ENCODE measurements at places on chromosomes 7 and 10.

- no peak for DNase-seq
These were observed 390.7 kb downstream of the INHBA start for GRCh38 chr7:41312235-41312634.

- DNase-seq, result no peak
These were observed 24.7 kb upstream of the GPAM start for GRCh38 chr10:112208292-112208691.

DNA sequence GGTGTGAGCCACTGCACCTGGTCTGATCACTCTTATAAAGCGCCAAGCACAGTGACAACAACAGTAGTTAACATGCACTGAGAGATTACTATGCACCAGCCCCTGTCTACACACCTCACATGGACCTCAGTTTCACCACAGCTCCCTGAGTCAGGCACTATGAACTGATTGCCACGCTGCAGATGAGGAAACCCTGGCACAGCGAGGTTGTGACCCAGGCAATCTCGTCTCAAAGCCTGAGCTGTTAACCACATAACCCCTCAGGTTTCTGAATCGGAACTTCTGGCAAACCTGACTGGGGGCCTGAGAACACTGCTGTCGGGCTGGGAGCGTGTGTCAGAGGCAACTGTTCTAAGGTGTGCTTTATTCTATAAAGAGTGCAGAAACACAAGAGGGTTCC is 150.8 kb downstream of the RNF216 start:
- no peak for DNase-seq

DNA sequence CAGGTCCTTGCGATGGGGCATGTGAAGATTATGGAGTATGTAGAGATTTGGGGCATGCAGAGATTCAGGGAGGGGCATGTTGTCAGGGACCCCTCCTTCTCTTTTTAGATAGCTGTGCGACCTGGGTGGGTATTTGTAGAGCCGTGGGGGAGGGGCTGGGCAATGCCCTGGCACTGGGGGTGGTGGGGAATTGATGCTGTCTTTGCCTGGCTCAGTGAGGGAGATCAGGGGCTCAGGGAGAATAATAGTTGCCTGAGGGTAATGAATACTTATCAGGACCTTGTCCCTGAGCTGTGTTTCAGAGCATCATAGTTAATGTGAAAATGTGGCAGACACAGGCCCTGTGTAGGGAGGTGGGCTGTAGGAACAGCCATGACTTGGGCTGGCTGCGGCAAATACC is 3.5 kb downstream of the RAMP3 start:
- no peak for DNase-seq

- DNase-seq, result no peak
These were observed 148.8 kb upstream of the TNRC18 start for GRCh38 chr7:5572439-5572838.

- DNase-seq, result no peak
These were observed 43.4 kb downstream of the PRPS1L1 start for GRCh38 chr7:17984288-17984687.

GRCh38 chr7:51647931-51648351 is 331.3 kb upstream of the COBL start:
- DNase-seq, result no peak

GRCh38 chr10:68781613-68782574 is 45.4 kb upstream of the STOX1 start:
- DNase-seq, result no peak

GRCh38 chr10:23368816-23369640 is 24.4 kb upstream of the C10orf67 start:
- no peak for DNase-seq

GRCh38 chr7:84524714-84525694 is 330.4 kb upstream of the SEMA3A start:
- no peak for DNase-seq

DNA sequence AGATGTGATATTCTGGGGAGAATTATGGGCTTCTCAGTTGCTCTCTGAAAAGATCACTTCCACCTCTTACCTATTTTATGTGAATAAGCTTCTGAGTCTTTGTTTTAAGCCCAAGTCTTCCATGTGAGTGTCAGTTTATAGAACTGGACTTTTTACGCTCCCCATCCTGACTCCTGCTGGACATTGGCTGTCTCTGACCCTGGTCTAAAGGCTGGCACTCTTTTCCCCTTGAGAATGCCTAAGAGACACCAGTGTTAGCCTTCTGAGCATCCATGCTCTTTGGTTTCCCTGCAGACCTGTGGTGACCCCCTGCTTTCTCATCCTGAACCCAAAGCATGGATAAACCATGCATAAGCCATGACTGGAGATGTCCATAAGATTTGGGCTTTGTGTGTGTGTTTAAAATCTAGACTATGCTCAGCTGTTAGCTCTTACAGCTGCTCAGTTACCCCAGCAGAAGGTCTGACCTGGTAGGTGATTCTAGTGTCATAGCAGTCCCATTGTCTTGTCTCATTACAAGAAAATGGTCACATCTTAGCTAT is 148.6 kb upstream of the IMMP2L start:
- DNase-seq, result no peak

GRCh38 chr7:136336932-136337331 is 359.8 kb upstream of the MTPN start:
- no peak for DNase-seq

GRCh38 chr10:1272079-1272776 is 216.0 kb downstream of the WDR37 start:
- no peak for DNase-seq

GRCh38 chr7:138665669-138666140 is 35.5 kb downstream of the SVOPL start:
- no peak for DNase-seq

DNA sequence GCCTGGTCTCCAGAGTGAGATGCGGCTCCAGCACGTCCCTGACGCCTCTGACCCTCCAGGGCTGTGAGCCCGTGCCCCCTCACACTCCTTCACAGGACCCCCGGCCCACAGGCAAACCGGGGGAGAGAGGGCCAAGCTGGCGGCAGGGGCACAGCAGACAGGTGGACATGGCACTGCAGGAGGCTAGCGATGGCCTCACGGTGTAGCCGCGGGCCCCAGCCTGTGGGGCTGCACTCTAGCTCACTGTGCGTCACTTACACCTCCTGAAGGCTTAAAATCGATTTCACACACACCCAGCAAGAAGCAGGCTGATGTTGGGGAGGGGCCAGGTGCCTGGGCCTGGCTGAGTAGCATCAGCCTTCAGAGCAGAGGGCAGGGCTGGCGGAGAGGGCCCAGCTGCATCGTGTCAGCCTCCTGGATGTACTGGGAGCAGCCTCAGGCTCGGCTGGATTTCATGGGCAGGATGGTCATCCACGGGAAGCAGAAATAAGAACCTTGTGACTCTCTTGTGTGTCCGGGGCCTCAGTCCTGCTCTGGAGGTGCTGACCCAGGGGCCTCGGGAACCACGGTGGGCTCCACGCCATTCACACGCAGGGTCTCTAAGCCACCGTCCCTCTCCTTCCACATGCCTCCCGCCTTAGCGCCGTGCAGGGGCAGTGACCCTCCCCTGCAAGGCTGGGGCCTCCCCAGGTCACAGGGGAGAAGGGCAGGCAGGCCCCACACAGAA is 19.4 kb upstream of the KNDC1 start:
- DNase-seq, result no peak

DNA sequence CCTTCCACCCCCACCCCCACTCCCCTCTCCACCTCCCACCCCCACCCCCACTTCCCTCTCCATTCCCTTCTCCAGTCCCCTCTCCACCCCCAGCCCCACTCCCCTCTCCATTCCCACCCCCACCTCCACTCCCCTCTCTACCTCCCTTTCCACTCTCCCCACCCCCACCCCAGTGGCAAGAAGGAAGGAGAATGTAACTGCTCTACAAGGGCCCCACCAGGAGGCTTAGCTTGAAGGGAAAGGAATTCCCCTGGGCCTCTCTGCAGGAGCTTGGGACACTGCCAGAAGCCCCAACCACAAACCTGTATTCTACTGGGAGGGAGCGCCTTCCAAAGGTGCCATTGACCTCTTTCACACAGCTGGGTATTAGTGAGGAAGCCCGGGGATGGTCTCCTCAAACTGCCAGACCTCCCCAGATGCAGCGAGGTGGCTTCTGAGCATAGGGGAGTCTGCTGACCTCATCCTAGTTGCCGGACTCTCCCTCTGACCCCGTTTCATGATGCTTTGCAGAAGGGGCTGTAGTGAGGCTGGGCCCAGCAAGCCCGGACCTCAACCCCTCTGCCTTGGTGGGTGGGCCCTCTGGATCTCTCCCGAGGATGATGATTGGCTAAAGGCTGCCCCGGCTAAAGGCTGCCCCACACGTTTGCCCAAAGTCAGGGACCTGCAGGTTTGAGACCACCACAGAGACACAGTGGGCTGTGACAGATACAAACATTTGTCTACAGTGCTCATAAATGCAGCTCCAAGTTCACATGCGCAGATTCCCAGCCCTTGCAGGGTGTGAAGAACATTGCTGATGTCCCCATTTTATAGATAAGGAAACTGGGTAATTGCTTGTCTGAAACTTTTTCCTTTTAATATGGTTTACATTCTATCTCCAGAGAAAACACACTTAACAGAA is 2.9 kb downstream of the DEPP1 start:
- no peak for DNase-seq

DNA sequence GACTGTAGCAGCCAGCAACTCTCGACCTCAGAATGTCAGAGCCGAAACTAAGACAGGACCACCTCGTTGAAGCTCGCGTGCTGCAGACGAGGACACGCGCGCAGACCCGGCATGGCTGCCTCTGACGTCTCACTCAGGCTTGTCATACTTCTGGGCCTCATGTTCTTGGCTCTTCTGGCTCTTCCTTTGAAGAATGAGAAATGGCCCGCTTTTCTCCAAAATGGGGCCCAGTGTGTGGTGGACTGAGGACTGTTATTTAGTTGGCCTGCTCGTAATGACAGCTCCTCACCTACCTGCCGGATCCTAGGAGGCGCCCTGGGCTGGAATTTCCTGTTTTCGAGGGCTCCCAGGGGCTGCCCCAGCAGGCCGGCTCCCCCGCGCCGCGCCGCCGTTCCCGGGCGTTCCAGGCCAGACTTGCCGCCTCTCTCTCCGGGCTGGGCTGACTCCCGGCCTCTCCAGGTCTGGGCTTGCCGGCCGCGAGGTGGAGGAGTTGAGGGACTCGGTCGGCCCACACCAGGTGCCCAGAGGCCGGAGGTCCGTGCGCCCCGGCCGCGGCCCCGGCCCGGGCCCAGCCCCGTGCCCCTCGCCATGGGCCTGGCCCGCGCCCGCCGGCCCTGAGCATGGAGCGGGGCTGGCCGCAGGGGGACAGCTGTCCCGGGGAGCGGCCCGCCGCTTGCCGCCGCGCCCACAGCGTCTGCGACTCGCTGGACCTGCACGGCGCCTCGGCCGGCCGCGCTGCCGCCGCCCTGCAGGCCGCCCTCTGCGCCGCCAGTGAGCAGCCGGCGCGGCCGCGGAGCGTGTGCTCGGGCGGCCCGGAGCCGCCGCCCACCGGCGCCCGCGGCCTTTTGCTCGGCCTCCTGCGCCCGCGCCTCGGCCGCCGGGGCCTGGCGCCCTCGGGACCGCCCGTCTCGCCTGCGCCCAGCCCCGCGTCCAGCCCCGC is 28.1 kb downstream of the AGAP3 start:
- peak; percentile 49 for DNase-seq

DNA sequence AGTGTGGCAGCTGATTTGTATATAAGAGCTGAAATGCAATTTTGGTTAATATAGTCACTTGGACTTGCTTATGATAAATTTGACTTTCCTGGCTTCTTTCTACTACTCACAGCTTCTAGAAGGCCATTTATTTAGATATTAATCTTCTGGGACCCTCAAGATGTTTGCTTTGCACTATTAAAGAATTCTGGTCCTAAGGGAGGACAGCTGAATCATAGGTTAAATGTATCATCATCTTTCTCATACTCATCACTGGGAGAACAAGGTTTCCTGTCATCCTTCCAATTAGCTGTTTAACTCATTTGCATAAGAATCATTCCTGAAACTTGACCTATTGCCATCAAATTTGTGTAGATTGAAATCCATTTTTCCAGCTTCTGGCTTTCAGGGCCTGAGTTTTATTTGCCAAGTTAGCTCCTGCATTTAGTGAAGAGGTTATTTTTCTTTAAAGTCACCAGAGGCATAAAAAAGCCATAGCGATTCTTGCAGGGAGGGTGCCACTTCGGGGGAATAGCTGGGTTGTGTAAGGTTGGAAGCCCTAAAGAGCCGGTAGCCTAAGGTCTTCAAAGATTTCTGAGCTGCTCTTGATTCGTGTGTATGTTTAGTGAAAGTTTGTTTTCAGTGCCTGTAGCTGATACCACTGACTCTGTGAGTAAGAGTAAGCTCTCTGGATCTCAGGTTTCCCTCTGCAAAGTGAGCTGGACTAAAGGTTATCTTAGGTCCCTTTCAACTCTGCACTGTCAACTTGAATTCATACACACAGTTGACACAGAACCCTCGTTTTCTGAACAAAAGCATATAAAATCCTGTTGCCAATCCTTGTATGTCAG is 4.3 kb downstream of the MAP3K8 start:
- no peak for DNase-seq

DNA sequence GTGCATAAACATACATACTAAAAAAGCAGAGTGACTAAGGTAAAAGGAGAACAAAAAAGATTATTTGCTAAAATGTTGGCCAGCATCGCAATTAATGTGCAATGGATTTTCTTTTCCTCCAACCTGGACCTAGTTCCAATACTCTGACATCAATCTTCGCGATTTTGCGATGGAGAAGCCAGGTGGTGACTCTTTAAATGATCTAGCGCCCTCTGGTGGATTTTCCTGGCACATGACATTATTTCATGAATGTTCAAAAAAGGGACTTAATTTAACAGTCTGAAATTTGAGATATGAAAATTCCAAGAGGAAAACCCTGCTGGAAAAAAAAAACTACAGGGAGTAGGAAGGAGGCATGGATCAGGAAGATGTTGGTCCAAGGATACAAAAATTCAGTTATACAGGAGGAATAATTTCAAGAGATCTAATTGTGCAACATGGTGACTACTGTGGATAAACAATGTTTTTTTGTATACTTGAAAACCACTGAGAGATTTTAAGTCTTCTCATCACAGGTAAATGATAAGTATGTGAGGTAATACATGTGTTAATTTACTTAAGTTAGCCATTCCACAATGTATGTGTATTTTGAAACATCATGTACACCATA is 4.3 kb upstream of the KCNMA1 start:
- peak; percentile 68 for DNase-seq

DNA sequence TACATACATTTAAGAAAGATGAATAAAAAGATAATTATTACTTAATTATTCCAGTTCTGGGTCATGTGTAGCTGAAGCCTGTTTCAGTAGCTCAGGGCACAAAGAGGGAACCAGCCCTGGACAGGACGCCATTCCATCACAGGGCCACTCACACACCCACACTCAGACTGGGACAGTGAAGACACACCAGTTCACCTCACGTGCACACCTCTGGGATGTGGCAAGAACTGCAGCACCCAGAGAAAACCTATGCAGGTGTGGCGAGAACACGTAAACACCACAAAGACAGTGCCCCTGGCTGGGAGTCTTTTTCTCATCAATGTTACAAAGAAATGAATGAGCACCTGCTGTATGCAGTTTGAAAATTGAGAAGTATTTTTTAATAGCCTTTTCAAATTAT is 1.6 kb upstream of the IDI1 start:
- DNase-seq, result no peak

Data from endothelial cell (in vitro differentiated cells).